ELF-1 (cell line): ENCODE measurements at places on chromosomes 5 and 9.

DNA sequence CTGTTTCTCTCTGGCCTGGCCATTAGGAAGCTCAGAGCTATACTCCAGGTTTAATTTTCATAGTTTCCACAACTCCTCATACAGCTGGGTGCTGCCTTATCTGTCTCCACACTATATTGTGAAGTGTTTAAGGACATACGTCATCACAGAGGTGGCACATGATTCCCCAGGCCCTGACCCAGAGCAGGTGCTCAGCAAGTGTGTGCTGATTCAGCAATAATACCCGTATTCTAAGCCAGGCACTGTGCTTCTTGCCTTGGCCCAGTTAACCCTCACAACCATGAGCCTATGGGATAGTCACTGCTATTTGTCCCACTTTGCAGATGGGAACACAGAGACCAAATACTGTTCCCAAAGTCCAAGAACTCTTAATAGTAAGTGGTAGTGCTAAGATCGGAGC, 93.5 kb upstream of the SMIM23 start:
- no peak for DNase-seq

DNA sequence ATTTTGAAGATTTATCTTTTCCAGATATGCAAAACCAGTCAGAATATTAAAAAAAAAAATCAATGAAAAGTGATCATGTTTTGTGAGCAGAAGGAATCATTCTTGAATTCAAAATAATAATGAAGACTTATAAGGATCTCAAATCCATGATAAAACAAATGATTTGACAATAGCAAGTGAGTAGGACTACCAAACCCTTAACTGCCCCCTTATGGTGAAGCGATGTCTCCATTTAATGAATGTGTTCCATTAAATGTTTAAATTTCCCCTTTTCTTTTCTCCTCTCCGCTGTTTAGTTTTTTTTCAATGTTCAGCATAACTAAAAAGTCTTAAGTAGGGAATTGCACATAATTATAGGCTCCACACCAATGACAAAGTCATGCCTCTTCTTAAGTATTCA, 12.2 kb upstream of the MARCHF3 start:
- DNase-seq: no peak

DNA sequence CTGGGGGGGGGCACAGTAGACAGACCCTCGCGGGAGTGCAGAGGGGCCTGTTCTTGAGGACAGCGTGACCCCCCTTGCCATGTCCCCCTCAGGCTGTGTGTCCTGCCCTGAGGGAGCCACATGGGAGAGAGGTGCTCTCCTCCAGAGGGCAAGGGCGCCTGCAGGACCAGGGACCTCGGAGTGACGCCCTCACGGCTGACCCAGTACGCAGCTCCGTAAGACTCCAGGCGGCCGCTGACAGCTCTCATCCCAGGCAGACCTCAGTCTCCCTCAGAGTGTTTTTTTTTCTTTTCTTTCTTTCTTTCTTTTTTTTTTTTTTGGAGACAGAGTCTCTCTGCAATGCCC, 27.3 kb downstream of the EXD3 start:
- no peak for DNase-seq

DNA sequence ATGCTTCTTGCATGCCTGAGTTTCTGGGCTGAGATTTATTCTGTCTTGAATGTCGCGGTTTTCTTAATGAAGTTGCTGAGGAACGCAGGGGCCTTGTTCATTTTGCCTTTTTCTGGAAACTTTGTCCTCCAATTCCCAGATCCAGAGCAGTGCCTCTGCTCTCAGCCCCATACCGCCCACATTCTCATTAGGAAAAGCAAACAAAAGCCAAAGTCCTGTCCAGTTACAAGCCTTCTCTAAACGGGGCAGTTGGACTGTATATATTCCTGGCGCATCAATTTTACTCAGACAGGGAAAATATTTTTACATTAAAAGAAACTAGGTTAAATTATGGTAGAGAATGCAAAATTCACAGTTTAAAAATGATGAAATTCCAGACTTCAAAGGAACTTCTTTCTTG, 1.2 kb upstream of the PSAT1 start:
- peak; percentile 34 for DNase-seq

DNA sequence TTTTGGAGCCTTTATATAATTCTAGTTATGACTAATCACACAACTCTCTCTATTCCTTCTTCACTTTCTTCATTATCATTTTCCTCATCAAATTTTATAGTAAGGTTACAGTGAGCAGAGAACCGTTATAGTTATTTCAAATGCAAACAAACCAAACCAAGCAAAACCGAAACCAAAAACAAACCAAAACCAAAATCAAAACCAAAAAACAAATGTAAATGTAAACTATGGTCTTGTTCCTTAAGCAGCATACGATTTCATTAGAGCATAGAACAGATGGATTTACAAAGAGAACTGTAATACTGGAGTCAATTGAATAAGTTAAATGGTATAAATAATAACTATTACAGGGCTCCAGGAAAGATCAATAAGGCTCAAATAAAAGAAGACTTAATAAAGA, 447.1 kb downstream of the LRRC70 start:
- DNase-seq: no peak

GRCh38 chr5:159965031-159965837, 43.7 kb upstream of the TTC1 start:
- peak; percentile 66 for DNase-seq
